ENCODE measurements at places on chromosomes 5 and 9.

DNA sequence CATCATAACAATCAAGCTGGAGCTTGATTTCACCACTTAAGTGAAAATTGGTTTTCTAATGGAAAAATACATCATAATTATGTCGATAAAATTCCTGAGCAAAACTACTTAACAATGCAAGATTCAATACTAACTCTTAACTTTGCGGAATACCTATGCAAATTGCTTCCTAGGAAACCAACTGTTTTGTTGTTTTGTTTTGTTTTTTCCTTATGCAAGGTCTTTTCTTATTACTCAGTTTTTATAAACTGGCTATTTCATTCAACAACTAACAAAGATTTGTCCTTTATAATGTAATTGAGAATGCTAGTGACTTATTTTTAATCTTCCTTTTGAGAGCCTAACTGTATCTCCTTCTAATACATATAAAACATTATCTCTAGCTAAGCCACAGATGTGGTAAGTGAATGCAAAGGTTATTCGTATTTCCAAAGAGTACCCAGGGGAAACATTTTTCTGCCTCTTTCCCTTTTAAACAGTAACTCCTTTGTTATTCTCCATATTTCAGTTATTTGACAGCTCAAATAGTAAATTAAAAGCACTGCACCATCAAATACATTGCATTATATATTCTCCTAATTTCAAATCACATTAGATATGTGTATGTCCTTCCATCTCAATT lies 609.4 kb downstream of the SLCO4C1 start:
- DNase-seq: no peak

- no peak for DNase-seq
Measured at GRCh38 chr5:96067894-96068614, 106.4 kb upstream of the ELL2 start.

DNA sequence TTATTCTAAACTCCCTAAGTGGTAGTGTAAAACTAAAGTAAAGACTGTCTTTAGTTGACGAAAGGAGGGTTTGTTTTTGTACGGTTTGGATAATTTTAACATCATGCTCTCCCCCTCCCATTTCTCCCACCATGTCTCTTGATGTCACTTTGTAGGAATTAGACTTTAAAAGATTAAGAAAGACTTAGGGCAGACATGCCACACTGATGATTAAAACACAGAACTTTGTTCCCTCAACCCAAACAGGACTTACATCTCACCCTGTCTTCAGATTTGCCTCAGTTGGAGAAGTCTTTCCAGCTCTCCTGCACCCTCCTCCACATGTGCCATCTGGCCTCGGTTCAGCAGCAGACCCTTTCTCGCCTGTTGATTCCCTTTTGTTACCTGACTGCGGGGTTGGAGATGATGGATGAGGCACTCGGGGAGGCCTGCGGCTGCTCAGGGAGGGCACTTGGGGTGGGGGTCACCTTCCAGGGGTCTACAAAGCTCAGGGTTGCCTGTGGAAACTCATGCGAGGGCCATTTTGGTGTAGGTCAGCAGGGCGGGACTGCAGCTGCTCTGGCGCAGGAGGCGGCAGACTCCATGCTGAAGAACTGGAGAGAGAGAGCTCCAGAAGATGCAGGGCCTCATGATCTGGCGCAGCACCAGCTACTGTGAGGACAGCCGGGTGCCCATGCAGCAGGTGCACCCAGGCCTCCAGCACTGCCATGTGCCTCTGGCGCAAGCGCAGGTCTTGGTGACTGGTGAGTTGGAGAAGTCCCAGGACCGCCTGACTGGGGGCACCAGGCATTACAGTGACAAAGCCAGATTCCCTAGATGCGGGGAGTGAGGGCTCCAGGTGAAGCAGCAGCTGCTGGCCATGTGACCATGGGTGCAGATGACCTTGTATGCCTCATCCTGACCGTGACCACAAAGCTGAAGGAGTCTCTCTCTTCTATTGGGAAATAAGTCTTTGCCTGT lies 24.5 kb upstream of the EXOC3 start:
- no peak for DNase-seq

DNA sequence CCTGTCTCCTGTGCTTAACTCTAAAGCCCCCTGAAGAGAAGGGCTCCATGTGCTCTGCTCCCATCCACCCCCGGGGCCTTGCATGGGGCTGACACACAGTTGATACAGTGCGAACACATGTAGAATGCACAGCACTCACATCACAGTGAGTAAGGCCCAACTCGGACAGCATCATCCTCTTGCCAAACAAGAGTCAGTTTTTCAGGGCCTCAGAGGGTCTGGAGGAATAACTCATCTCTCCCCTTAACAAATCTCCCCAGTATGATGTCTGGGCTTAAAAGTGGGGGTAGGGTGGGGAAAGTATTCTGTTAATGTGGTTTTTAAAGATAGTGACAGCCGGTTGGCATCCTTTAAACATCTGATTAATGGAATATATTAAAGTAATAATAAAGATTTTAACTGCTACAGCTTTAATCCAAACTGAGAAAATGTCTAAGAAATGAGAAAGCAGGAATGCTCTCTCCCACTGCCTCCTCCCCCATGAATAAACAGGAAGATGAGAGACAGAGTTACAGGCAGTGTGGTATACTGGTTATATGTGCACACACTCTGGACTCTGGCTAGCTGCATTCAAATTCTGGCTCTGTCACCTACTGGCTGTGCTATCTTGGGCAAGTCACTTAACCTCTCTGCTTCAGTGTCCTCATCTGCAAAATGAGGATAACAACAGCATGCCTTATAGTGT lies 22.5 kb downstream of the APBA1 start:
- DNase-seq: no peak

DNA sequence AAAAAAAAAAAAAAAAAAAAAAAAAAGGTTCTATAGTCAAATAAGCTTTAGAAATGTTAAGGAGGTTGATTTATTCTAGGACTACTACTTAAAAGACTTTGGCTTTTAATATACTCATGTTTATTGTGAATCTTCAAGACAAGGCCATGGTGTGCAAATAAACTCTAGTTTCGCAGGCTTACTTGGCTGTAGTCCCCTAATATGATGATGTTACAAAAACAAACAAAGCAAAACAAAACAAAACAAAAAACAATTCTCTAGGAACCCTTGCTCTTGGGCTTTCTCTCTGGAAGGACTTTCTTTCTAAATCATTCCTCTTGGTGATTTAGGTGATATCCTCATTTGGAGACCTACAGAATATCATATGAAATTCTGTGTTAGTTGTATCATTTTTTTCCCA lies 172.0 kb downstream of the GDNF start:
- DNase-seq: no peak

DNA sequence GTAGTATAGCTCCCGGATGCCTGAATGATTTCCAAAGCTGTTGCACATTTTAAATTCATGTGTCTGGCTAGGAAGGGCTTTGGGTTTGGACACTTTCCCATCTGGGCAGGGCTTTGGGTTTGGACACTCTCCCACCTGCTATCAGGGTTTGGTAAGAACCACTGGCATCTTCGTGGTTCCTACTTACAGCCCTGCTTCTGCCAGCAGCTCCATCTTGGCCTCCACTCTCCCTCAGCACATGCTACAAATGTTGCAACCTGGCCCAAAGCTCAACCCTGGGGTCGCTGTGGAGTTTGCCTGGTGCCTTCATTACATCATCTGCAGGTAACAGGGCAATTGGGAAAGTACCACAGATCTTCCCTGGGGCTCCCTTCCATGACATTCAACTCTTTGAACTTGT lies 3.5 kb downstream of the TMCO6 start:
- DNase-seq: no peak

DNA sequence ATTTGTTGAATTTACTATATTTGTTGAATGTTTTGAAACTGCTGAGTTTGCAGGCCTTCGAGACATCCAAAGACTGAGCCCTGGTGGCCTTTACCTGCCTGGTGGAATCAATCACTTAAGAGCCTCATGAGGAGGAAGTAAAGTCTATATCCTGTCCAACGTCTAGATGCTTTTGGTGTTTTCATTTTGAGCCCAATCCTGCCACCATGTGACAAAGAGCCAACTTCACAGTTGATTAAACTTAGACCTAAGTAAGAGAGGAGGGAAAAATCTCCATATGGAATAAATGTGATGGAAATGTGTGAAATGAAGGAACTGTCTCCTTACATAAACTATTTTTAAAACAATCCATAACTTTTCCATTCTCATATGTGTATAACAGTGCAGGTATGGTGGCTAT lies 220.1 kb downstream of the PRR16 start:
- DNase-seq: no peak

DNA sequence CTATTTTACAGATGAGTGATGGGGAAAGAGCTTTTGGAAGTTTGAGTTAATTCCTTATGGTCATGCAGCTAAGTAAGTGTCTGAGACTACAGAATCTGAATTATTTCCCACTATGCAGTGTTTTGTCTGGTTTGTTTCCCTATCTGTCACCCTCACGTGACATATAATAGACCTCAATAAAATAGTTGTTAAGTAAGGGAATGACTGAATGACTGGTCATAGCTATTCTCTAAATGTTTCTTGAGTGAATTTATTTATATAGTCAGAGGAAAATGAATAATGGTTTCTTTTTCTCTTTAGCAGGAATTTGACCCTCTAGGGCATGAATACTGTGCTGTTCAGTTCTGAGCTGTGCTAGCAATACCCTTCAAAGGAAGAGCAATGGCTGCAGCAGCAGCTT lies 10.3 kb downstream of the TRIM32 start:
- DNase-seq: no peak

DNA sequence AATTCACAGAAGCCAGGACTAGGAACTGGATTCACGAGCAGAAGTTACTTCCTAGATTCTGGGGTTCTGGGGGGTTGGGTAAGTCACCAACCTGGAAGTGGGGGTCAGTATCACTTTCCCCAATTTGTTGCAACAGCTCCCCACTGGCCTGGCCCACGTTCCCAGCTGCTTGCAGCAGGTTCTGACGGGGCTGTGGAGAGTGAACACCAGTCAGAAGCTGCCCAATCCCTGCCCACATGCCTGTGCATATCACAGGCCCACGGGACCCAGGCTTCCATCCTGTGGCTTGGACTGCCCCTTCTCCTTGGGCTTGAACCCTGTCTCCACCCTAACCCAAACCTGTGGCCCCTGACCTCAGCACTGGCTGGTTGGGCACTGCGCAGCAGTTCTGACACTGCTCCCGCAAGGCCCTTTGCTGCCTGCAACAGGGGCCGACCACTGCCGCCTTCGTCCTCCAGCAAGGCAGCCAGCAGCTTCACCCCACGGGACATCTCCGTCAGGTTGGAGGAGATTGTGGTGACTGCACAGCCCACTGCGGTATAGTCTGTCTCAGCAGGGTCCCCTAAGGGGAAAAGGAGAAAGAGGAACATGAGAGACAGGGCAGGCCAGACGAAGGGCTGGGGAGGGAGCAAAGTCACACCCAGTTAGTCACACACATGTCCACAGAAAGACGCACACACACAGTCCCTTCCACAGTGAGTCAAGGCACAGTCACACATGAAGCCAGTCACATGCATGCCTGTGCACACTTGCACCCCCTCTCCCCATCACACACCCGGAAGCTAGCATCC lies 13.1 kb downstream of the TLN1 start:
- DNase-seq: no peak

- no peak for DNase-seq
Measured at GRCh38 chr5:127810707-127811490, 107.7 kb downstream of the CCDC192 start.

DNA sequence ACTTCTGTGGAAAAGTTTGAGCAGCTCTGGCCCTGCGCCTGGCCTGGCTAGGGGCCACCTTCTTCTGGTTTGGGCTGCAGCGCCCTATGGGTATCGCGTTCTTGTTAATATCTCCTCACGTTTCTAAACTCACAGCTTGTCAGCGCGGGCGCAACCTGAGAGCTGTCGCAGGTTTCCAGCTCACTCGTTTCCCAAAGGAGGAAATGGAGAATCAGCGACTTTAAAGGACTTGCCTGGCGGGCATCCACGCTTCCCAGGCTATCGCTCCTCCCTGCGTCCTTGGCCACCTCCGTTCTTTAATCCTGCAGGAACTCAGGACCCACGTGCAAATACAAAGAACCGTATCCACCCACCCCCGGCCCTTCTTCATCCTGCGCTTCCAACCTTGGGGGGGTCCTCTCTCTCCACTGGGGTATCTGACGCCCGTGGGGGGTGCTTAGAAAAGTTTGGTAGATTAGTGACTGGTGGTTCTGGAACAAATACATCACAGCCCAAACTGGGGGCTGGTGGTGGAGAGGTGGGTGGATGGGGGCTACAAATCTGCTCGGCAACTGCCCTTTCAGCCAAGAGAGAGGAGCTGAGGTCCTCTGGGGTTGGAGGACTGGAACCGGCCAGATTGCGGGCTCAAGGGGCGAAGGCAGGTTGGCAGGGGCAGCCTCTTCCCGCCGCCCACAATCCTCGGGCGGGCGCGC lies 578 bp upstream of the PSAT1 start:
- DNase-seq: peak; percentile 4

DNA sequence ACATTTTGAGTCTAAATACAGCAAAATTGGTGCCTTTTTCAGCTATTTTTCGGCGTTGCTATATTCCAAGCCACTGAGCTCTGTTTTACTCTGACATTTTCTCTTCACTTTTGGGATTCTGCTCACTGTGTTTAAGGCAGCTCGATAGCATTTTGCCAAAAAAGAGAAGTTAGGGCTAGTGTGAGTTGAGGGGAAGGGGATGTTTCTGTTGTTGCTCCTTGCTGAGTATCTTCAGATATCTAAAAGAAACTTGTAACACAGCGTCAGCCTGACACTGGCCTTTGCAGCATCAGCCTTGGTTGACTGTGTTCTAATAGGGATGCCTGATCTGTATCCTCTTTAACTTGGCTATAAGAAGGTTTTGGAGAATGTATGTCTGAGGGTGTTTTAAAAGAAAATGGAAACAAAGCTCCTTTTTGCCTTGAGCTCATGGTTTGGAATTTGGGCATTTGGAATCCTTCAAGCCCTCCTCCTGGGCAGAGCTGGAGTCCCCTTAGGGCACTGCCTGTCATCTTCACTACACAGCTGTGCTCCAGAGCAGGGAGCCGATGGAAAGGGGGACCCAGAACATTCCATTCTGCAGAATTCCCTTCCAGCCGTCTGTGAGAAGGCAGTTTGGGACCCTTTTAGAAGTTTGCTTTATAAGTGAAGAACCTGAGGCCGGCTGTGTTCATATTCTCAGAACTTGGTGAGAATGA lies 63.0 kb downstream of the EXOSC2 start:
- no peak for DNase-seq

DNA sequence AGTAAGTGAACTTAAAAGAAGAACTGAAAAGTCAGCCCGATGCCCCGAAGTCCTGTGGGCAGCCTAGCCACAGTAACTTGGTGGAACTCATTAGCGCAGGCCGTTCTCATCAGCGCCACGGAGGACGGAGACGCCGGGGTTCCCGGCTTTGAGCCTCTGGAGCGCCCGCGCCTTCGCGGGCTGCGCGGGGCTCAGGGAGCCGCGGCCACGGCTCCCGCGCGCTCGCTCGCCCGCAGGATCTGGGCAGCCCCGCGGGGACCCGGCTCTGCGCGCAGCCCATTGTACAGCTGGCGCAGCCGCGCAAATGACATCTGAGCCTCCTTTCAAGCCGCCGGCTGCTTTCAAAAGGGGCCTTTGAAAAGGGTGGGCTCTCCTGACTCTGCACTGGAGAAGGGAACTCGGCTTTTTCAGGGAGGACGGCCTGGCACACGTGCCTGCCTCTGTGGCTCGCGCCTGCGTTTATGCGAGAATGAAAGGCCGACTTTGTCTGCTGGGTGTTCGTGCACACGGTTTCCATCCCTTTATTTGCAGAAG lies 40.7 kb downstream of the TLR4 start:
- no peak for DNase-seq
